ENCODE measurements at places on chromosomes 12 and 14. TPM values are rescaled to one million over a fixed set of nuclear protein-coding genes. Genes with fewer than 3 reads are reported as not detected.

DNA sequence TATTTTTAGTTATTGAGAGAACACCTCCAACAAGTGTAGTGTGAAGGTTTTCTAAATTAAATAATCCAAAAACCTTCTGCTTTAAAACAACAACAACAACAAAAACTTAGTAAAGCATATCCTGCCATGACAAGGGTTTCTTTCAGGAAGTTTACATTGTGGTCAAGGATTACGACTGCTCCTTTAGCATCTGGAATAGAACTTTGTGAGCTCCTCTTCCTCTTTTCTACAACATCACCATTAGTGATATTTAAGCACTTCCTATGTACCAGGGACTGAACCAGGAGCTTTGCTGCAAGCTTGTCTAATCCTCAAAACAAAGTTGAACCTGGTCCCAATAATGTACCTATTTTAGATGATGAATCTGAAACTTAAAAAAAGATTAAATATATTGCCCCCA lies 315.4 kb upstream of the KITLG start:
- no peak for DNase-seq

GRCh38 chr14:79630288-79630960 lies 580.9 kb downstream of the DIO2 start:
- no peak for DNase-seq

GRCh38 chr12:79155683-79156082 lies 291.1 kb downstream of the SYT1 start:
- DNase-seq, result peak; percentile 15

- DNase-seq, result no peak
Observed at GRCh38 chr12:55675666-55676065, 32.0 kb downstream of the ITGA7 start.

The NRIP2 gene
- polyA plus RNA-seq, result 5.7 TPM

The NXPH4 gene
- 2.2 TPM for polyA plus RNA-seq
